Mesenchymal stem cell (in vitro differentiated cells and primary cell): ENCODE measurements at places on chromosomes 2 and 18.

GRCh38 chr2:209380293-209380692 is 43.6 kb upstream of the MAP2 start:
- DNase-seq = no peak

- no peak for DNase-seq
Measured at GRCh38 chr18:6336239-6336638, 78.5 kb downstream of the L3MBTL4 start.

DNA sequence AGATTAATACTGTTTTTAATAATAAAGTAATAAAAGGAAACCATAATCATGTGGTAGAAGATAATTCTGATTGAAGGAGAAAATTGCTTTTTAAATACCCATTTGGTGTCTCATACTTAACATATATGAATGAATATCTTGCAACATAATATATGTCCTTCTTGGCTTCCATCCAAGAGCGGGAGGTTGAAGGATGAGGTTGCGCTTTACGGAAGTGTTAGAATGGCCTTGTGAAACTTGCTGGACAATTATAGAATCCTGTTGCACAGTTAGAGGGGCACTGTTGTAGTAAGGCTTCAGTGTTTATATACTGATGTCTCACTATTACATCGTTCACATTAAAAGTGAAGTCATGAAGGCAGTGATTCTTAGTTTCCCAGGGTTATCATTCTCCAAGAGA is 9.4 kb downstream of the INSIG2 start:
- DNase-seq = peak; percentile 22

DNA sequence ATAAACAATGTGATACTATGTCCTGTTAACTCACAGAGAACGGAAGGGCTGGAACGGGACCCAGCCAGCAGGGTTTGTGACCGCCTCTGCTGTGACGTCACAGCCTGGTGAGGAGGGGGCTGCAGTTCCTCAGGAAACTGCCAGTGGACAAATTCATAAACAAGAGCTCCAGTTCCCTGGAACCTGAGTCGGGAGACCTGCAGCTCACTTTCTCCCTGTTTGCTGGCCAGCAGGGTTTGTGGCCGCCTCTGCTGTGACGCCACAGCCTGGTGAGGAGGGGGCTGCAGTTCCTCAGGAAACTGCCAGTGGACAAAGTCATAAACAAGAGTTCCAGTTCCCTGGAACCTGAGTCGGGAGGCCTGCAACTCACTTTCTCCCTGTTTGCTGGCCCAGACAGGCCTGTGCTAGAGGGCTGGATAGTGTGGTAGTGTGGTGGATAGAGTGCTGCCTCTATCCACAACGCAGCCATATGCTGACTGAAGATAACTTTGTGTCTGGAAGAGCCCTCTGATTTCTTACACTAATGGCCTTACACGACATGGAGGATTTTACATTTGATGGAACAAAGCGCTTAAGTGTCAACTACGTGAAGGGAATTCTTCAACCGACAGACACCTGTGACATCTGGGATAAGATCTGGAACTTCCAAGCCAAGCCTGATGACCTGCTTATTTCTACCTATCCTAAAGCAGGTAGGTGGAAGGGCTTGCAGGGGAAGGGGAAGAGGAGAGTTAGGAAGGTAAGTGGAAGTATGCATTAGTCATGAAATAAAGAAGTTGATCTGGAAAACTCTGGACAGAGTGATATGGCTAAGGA is at the start of gene SULT1C4:
Gene SULT1C4 (plus strand): TSS at position 140 of the 816 bp plus-strand sequence. CDS start 384 bp downstream, at position 524.
- peak; percentile 81 for DNase-seq

GRCh38 chr18:7608781-7609201 is 41.7 kb downstream of the PTPRM start:
- peak; percentile 68 for DNase-seq

DNA sequence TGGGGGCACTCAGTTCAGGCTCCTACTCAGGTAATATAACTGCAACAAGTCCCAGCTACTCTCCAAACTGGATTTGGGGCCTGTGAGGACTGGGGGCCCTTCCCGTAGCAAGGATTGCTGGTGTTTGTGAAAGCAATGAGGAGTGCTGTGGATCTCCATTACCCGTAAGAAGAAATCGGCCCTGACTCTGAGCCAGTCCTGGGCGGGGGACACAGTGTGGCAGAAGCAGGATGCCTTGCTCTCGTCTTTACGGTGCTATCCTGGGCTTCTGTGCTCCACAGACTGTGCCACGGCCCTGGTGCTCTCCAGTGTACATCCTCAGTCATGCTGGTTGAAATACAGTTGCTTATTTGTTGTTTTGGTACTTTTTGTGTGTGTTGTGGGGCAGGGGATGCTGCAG is 172.9 kb downstream of the NDUFA10 start:
- DNase-seq = no peak

DNA sequence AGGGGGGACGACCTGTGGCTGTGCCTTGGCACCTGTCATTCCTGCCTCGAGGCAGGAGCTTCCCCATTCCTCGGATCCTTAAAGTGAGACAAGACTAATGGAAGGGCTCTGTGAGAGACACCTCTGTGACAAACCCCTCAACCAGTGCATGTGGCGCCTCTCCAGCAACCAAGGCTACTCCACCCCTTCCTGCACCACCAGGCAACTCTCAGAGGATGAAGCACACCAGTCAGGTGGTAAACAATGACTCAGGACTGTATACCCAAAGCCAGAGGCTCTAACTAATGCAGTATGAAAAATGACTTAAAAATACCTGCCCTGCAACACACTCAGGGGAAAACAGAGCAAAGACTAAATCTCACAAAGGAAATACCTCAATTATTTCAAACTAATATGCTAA is 136.9 kb downstream of the UXS1 start:
- DNase-seq = no peak

DNA sequence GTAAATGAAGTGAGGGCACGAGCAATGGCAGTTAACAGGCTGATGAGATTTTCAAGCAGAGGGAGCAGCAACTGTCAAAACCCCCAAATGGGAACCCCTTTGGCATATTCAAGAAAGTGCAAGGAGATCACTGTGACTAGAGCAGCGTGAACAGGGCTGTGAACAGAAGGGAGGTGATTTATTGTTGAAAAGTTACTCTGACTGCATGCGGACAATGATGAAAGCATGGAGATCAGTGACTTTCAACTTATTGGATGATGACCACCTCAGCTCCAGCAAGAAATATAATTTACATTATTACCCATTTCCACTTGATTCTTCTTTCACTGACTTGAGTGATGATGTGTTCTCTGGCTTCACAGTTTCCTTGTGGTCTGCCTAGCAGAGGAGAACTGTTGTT is 187.8 kb upstream of the BOD1L2 start:
- DNase-seq = no peak

- DNase-seq = no peak
Measured at GRCh38 chr2:241948901-241949735, 79.6 kb downstream of the RTP5 start.

DNA sequence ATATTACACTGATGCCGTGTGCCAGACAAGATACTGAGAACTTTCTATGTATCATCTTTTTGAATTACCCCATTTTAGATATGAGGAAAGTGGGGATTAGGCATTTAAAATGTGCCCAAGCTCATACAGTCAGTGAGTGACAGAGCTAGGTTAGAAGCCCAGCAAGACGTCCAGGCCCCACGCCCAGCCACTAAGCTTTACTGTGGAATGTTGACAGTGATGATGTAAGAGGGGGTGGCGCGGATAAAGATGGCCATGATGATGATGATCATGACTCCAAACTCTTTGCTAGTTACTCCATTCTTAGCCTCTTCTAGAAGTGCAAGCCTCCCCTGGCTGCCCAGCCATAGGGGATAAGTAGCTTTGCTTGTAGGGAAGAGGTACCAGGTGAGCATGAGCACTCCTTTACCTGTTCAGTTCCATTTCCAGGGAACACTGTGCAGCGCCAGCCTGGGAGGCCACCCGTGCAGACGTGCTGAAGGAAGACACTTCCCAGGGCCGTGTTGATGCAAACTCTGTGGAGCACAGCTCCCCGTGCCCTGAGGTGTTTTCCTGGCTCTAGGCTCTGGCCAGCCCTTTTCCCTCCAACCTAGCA is 65.5 kb downstream of the BCL2L11 start:
- no peak for DNase-seq

GRCh38 chr2:41911033-41911432 is 136.8 kb upstream of the PKDCC start:
- DNase-seq = no peak

DNA sequence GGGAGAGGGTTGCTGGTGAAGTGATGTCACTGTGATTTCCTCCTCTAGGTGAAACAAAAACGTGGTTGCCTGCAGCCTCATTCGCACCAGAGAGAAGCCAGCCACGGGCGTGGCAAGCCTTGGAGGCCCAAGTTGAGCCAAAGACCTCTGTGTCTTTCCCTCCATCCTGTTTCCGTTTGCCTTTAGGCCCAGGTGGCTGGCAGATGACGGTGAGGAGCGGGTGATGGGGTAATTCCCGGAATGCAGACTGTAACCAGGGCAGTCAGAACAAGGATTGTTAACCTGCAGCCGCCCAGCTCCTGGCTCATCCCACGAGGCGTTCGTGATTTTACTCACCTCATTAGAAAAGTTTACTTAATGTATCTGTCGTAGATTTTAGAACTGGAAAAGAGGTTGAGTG is 14.4 kb downstream of the CTIF start:
- no peak for DNase-seq

DNA sequence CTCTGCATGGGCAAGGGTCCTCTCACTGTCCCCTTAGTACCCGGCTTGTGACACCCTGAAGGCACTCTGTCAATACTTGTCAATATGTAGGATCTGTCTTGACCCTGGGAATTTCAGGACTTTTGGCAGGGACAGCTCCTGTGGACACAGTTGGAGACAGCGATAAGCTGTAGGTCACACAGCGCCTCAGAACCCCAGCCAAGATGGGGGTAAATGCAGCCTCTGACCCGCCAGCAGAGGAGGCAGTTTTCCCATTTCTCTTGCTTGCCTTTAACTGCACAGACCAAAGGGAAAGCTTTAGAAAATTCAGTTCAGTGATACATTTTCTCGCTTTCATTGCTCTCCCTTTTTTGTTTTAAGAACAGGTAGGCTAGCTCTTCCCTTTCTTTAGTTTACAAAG is 54.8 kb upstream of the KLHL29 start:
- DNase-seq = peak; percentile 25

- peak; percentile 83 for DNase-seq
Measured at GRCh38 chr2:241935314-241935713, 65.8 kb downstream of the RTP5 start.

DNA sequence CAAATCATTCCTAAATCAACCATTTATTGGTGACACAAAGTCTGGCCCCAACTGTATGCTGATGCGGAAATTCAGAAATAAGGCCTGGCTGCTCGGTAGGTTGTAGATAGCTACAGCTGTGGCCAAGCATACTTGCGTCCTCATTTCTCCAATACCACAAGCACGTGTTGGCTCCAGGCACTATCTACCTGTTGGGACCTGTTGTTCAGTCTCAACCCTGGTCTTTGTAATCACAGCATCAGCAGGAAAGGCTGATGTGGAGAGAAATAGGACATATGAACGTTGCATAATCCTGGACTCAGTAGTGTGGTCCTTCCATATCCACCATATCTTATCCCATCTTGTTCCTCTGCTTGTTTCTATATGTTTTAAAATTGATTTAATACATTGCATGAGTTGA is 212.6 kb downstream of the PMAIP1 start:
- no peak for DNase-seq

DNA sequence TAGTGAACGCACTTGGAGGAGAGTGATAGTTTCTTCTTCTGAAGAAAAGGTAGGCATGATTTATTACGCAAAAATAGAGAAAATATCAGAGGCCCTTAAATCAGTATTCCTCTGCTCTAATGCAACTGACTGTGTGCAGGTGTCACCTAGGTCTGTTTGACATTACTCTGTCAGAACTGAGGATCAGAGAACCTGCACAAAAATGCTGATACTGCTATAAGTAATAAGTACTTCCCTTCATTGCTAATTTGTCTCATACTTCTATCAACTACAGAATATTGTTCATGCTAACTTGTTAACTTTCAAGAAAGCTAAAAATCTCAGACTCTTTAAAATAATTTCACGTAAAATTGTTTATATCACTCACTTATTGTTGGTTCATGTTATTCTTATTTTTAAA is 358.5 kb downstream of the ZNF804A start:
- no peak for DNase-seq

- DNase-seq = no peak
Measured at GRCh38 chr2:106919012-106919411, 33.0 kb upstream of the ST6GAL2 start.

- DNase-seq = no peak
Measured at GRCh38 chr2:200216310-200216709, 90.2 kb upstream of the SPATS2L start.

GRCh38 chr18:25675123-25675850 is 323.3 kb upstream of the ZNF521 start:
- DNase-seq = no peak

DNA sequence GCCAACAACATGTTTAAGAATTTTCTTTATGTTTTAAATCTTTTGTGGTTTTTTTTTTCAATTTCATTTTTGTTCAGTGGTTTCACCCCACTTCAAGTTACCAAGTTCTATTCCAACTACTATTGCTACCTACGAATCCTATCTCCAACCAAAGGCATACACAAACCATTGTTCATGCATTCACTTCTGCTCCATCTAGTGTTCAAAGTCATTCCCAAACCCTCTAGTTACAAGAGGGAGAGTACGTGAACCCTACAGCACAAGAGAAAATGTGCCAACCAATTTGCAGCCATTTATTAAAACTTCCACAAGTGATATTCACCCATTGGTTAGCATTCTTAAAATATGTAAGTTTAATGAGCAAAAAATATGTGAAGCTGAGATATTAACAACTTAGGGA is 295.1 kb upstream of the KYNU start:
- DNase-seq = no peak

DNA sequence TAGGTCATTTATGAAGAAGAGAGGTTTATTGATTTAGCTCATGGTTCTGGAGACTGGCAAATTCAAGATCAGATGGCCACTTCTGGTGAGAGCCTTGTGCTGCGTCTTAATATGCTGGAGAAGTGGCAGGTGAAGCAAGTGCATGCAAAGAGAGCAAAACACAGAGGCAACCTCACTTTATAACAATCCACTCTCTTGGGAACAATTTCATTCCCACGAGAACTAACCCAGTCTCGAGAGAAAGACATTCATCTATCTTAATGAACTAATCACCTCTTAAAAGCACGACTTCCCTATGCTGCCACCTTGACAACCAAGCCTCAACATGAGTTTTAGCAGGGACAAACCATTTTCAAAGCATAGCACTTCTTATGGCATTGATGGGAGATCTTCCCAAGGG is 186.5 kb upstream of the RASGRP3 start:
- DNase-seq = peak; percentile 23

GRCh38 chr2:46552079-46552478 is 72.7 kb downstream of the TMEM247 start:
- DNase-seq = no peak
